ENCODE measurements at places on chromosomes 16 and 17.

- DNase-seq: no peak
Observed at GRCh38 chr17:75501378-75502071, 13.8 kb downstream of the CASKIN2 start.

DNA sequence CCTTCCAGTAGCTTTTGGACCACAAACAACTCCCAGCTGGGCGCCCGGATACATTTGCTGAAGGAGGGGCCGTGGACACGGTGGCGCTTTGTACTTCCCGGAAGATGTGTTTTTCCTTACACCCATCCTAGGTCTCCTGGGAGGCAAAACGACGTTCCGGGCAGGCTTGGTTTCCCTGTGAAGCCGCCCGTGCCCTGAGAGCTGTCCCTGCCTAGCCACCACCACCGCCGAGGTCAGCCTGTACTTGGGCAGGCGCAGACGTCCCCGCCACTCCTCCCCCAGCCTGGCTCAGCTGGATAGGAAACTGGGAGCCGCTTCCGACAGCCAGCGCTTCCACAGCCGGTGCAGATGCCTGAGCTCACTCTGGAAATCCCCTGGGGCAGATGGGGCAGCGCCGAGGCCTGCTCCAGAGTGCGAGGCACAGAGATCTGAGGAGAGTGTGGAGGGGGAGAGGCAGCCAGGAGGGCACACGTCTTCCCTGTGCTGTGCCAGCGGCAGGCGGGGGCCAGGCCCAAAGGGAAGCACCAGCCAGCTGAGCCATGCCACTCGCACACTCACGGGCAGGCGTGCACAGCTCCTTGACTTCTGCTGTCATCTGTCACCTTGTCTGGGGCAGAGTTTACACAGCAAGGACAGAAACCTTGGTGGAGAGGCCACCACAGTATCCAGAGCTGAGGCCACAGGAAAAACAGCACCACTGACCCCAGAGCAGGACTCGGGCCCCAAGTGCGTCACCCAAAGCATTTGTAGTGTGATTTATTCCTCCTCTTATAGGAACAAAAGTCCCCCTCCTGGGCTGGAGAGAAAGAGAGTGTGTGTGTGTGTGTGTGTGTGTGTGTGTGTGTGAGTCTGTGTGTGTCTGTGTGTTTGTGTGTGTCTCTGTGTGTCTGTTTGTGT lies 3.0 kb downstream of the RHBDF2 start:
- DNase-seq: no peak

GRCh38 chr16:54936201-54936978 lies 5.7 kb downstream of the IRX5 start:
- DNase-seq: no peak

DNA sequence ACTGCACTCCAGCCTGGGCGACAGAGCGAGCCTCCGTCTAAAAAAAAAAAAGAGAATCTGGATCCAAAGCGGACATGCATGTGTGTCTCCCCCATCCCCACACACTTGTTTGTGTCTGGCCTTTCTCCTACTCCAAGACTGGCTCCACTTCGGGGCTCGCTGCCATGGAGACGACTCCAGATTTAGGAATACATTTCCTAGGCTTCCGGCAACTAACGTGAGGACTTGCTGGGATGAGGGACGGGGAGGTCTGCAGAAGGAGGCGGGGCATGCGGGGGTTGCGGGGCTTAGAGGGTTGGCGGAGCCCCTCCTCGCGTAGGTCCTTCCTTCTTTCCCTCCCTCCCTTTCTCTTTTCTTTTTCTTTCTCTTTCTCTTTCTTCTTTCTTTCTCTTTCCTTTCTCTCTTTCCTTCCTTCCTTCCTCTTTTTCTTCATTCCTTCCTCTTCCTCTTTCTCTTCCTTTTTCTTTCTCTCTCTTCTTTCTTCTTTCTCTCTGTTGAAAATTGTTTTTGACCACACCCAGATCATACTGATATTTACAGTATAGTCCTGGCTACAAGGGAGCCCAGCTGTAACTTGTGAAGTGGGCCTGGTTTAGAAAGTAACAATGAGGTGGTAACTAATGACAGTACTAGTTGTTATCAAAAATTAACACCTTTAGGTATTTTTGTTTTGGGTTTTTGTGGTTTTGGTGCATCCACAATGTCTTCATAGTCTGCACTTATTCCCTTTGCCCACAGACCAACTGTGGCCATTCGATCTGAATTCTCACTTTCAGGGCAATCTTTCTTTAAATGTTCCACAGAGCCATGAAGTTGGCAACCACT lies 25.2 kb downstream of the MIS12 start:
- DNase-seq: no peak
